ENCODE measurements at places on chromosomes 4 and X.

DNA sequence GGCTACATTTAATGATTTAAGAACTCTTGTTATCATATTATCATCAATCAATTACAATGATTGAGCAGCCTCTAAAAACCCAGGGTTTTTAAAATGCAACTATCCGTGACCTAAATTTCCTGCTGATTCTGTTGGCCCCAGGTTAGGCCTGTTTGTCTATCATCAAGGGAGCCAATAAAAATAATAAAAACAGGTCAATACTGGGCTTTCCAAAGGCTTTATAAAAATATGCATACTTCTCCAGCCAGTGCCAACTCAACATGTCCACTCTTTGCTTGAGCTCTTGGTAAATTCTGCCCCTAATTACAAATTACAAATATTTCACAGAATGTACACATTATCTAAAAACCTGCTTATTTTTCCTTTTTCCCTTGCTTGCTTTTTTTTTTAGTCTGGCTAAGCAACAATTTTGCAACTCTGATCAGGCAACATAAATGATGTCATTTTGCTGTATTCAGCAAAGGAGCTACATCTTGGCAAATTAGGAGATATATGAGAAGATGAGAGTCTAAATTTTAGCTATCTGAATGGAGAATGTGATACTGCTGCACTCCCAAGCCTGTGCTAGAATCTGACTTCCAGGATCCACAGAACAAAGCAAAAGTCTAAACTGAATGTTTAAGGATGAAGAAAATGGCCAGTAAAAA is 204.0 kb downstream of the SCFD2 start:
- no peak for DNase-seq

DNA sequence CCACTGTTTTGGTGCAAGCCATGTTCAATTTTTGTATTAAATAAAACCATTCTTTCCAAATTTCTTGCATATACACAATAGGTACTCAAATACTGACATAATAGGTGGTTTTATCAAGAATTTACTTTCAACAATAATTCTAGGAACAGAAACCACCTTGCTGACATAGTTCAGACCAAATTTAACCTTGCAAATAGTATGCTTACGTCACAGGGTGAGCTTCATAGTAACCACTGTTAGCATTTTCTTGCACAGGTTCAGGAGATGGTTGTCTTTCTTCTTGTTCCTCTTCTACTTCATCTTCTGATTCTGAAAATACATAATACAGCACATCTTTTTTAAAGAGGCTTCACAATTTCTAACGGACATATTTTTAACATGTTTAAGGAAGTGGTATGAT is 17.6 kb downstream of the G3BP2 start:
- no peak for DNase-seq

- DNase-seq = no peak
Observed at GRCh38 chr4:98638661-98639060, 19.8 kb downstream of the TSPAN5 start.

- no peak for DNase-seq
Observed at GRCh38 chr4:14178421-14178820, 550.9 kb upstream of the BOD1L1 start.

- peak; percentile 31 for DNase-seq
Observed at GRCh38 chr4:1295405-1296055, 5.8 kb downstream of the MAEA start.

- no peak for DNase-seq
Observed at GRCh38 chr4:139814323-139815015, 148.8 kb downstream of the MGST2 start.

DNA sequence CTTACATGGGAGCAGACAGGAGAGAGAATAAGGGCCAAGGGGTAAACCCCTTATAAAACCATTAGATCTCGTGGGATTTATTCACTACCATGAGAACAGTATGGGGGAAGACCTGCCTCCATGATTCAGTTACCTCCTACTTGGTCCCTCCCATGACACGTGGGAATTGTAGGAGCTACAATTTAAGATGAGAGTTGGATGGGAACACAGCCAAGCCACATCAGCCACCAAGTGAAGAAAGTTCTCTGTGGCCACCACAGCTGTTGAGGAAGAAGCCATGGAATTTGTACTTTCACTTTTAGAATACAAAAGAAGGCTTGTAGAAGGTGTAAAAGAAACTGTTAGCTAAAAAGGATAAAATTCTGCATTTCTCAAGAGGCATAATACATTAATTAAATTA is 67.0 kb upstream of the CXorf51A start:
- no peak for DNase-seq

- DNase-seq = no peak
Observed at GRCh38 chr4:3527101-3527913, 4.9 kb downstream of the LRPAP1 start.

DNA sequence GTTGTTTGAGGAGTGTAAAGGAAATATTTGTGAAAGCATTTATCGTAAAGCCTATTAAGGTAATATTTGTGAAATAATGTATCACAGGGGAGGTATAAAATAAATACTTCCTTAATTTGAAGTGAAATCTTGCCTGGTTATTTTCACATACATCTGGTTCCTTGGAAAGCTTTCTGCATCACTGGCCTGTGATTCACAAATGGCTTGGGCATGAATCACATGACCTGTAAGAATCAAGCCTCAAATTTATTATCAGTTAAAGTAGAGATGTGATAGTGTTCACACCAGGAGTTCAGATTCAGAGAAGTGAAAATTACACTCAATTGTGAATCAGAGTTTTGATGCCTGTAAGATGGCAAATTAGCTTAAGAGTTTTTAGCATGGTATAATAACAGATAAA is 1911.4 kb downstream of the STIM2 start:
- DNase-seq = no peak

GRCh38 chr4:113982181-113982580 is 2.7 kb upstream of the ARSJ start:
- DNase-seq = no peak

GRCh38 chr4:180560896-180561295 is 1682.3 kb upstream of the TENM3 start:
- no peak for DNase-seq
